D341Med (cell line): ENCODE measurements at places on chromosomes 6 and 20.

- DNase-seq = peak; percentile 20
Observed at GRCh38 chr6:67606906-67607828, 1027.9 kb upstream of the ADGRB3 start.

DNA sequence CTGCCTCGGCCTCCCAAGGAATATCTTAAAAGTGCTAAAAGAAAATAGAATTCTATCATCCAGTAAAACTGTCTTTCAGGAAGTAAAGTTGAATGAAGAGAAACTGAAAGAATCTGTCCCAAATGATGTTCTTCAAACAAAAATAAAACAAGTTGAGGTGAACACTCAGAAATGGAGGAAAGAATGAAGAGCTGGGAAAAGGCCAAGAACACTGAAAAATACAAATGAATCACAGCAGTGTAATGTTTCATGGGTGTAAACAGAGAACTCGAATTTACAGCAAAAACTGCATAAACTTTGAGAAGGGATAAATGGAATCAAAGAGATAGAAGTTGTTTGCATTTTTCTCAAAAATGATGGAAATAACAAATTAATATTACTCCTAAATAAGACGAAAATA is 317.3 kb downstream of the TAF4 start:
- no peak for DNase-seq

GRCh38 chr6:43454696-43455530 is 435 bp downstream of the DLK2 start:
- DNase-seq = no peak

DNA sequence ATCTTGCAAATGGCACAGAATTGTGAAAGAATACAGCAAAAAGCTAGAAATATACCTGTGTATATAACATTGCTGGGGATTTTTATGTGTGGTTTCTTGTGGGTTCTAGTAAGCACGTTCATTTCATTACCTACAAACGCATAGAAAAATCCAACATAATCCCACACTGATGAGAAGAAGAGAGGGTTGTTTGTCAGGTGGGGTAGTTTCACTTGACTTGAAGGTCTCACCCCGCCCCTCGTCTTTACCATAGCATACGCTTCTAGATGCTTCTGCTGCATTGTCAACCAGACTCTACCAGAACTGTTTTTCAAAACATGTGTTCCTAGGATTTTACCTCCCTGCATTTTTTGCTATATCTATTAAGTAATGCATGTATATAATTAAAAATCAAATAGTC is 284.1 kb upstream of the TAB2 start:
- no peak for DNase-seq

DNA sequence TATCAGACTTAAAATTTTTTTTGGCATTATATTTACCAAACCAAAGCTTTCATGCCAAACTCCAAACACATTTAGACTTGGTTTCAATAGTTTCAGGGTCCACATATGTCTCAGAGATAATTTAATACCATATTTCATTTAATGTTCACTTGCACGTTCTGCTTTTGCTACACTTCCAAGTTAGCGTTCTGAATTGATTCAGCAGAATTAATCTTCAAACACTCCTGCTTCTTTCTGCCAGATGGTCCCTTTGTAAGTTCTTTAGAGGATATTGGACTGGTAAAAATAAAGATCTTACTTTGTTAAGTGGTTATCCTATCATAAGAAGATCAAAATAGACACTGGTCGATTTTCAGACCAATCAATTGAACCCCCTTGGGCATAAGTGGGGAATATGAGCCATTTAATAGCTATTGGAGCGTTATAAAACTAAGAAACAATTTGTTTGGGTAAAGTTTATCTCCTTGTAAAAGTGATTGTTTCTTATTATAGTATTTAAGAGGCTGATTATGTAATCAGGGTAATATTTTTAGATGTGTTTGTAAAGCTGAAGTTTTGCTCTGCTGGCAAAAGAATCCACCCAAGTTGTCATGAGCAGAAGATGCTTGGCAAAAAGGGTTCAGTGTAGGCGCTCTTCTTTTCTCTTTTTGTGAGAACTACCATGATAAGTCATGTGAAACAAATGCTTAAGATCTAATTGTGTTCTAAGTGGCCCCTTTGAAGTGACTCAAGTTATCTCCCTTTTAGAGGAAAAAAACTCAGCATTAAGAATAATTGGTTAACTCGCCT is 92.2 kb downstream of the MCHR2 start:
- no peak for DNase-seq

DNA sequence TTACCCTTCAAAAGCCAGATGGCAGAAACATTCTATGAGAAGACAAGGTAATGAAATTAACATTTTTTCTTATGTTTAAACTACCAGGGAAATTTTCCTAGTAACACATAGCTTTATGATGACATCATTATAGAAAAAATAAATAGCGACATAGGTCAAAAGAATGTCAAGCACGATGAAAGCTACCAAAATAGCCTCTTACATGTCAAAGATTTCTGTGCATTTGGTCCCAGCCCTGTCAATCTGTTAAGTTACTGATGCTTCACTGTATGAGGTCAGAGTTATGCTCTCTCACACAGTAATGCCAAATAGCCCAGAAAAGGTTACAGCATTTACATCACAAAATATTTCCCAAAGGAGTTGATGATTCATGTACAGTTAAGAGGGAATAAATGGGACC is 199.8 kb upstream of the DEFB112 start:
- no peak for DNase-seq

DNA sequence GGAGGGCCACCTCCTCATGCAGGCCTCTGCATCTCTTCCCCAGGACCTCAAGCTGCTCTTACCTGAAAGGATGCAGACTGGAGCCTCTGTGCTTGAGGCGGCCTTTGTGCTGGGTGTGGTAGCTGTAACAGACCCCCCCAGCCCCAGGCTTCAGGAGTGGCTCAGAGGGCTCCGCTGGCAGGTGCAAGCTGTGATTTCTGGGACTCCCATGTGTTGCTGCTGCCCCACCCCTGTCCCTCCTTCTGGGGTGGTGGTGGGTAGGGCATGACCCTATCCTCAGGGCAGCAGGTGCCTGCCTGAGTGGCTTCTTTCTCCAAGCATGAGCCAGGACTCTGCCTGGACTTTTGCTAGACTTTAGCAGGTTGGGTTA is 121.2 kb downstream of the SULF2 start:
- no peak for DNase-seq

DNA sequence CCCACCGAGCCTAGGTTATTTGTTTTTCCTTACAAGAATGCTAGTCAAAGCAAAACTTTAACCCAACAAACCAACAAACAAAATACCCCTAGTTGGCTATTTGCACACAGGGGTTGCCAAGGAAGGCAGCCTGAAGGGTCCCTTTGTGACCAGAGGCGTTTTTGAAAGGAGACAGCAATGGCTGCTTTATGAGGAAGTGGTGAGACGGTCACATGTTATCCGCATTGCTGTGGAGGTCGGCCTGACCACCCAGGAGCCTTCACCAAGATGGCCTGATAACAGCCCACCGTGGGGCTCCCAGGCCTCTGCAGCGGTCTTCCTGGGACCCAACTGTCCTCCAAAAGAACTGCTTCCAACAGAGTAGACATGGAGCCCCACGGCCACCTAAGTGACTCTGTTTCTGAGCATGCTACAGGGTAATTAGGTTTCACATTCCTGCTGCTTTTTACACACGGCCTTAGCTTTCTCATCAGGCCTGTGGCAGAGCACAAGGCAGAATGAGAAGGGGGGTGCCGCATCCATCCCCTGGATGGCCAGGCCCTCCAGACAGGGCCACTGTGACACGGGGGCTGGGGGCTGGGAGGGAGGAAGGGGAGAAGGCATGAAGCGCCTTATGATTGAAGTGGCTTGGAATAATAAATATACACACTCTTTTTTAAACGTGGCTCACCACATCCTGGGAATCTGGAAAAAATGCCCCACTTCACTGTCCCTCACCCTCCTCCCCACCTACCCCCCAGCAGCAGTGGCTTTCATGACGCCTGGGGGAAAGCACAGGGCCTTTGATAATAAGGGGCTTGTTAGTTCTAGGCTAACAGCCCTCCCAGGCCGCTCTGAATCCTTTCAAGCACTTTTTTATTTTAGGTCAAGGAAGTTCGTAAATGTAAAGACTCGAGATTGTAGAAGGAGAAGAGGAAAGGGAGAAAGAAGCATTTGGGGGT is 86.0 kb downstream of the CLIC5 start:
- no peak for DNase-seq

GRCh38 chr20:22575087-22575721 is 9.2 kb downstream of the FOXA2 start:
- no peak for DNase-seq

DNA sequence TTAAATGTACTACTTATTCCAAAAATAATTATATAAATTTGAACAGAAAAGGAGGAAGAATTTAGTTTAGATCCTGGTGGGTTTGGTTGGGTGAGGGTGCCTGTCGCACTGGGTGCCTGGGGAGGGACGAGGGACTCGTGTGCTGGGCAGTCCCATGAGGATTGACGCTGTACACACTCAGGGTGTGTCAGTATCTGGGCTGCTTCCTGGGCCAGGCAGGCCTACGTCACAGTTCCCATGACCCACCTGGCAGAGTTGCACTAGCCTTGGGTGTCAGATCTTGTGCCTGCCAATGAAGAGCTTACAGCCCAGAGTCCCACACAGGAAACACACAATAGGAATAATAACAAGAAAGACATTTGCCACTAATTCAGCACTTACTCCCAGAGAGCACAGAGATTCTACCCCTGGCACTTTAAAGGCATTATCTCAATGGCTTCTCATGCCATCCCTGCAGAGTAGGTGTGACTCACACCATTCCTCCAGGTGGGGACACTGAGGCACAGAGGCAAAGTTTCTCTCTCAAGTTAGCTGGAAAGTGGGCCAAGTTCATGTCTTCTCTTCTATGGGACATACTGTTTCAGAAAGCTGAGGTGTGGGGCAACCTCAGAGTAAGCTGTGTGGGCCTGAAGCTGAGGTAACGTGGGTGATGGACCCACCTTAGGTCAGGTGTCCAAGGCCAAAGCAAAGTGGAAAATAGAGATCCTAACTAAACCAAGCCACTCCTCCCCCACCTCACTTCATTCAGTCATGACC is 1.3 kb upstream of the SDCBP2 start:
- DNase-seq = no peak

GRCh38 chr20:36836591-36837269 is 39.2 kb upstream of the TLDC2 start:
- DNase-seq = peak; percentile 74

DNA sequence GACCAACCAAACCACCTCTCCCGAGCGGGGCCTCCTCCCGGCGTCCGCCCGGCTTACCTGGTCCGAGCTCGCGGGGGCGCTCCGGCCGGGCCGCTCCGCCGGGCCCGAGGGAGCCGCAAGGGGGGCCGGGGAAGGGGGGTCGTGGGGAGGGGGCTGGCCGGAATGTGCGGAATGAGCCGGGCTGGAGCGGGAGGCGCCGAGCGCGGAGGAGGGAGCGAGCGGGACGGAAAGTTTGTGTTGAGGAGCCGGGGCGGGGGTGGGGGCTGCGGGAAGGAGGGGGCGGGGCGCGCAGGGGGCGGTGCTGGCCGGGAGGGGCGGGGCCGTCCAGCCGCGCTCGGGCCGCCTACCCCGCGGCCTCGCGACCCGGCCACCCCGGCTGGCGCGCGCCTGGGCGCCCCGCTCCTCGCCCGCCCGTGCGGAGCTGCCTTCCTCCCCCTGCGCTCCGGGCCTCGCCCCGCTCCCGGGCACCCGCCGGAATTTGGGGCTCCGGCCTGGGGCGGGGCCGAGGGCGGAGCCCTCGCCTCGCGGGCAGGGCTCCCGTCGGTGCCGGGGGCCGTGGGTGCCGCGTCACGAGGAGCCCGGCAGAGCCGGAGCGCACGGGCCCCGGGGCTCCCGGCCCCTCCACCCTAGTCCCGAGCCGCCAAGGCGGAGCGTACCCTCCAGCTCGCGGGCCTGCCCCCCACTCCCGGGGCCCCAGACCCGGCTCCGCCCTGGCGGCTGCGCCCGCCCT is at the start of gene TEAD3:
Gene TEAD3 (minus strand): TSS at position 239 of the 730 bp plus-strand sequence.
- DNase-seq = peak; percentile 96

- DNase-seq = no peak
Observed at GRCh38 chr6:53916804-53917463, 122.1 kb downstream of the LRRC1 start.

DNA sequence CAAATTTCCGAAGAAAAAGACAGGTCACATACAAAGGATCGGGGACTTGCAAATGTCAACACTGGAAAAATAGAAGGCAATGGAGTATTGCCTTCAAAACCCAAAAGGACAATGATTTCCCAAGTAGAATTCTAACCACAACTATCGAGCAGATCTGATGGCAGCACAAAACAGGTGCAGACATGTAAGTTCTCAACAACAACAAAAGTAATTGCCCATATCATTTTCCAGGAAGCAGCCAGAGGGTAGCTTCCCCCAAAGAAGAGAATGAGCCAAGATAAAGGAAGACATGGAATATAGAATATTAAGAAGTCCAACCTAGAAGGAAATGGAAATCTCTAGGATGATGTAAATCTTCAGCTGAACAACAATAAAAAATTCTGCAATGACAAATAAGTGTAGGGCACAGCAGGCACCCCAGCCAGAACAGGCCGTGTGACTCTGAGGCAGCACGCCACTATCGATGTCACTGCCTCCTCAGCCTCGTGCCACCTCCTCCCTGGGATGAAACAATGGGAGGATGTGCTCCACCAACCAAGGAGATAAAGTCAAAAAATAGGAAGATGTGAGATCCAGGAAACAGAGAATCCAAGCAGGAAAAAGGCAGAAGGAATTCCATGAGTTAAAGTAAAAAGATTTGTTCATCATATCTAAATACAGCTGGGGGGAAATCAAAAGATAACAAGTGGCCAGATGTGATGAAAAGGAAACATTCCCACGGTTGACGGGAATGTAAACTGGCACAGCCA is 34.1 kb downstream of the SERPINB1 start:
- no peak for DNase-seq

DNA sequence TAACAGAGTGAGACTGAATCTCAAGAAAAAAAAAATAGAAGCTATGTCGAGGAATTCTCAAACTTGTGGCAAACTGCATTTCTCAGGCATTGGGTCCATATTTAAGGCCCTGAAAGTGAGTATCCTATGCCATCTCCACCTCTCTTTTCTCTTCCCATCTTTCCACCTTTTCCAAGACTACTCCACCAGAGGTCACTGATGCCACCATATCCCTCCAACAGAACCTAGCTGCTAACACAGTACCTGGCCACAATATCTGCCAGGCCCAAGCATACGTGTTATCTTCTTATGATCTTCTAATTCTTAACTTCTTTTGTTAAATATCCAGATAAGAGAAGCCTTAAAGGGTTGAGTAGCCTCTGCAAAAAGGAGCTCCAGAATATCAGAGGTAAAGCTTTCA is 8.2 kb upstream of the ADGRF4 start:
- no peak for DNase-seq
